ENCODE measurements at places on chromosomes 5 and 9.

DNA sequence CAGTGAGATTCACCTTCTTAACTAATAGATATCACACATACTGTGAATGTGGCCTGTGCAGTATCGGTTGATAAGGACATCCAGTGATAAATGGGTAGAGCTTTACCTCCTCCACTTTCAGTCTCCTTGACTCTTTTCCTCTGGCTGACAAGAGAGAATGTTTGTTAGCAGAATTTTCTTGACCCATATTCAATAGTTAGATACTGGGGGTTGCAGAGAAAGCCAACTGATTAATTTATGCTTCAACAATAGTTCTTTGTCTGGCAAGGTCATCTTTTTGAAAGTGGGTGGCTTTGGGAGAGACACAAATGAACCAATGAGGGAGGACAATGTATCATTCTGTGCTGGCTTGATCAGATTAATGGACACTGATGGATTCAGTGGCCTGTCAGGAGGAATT is 30.3 kb downstream of the TTC23L start:
- DNase-seq = no peak

DNA sequence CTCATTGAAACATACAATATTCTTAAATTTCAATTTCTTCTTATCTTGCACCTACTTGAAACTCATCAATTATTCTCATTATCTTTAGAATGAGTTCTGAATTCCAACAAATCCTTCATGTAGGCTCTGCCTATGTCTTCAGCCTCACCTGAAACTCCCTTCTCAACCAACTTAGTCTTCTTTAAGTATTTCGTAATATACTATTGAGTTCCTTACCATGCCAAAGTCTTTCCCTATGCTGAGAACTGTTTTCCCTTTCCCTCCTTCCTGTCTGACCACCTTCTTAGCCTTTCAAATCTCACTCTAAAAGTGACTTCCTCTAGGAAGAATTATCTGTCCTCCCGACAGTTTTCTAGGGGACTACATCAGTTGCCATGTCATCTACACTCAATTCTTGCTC is 50.9 kb upstream of the ZFAND5 start:
- no peak for DNase-seq

DNA sequence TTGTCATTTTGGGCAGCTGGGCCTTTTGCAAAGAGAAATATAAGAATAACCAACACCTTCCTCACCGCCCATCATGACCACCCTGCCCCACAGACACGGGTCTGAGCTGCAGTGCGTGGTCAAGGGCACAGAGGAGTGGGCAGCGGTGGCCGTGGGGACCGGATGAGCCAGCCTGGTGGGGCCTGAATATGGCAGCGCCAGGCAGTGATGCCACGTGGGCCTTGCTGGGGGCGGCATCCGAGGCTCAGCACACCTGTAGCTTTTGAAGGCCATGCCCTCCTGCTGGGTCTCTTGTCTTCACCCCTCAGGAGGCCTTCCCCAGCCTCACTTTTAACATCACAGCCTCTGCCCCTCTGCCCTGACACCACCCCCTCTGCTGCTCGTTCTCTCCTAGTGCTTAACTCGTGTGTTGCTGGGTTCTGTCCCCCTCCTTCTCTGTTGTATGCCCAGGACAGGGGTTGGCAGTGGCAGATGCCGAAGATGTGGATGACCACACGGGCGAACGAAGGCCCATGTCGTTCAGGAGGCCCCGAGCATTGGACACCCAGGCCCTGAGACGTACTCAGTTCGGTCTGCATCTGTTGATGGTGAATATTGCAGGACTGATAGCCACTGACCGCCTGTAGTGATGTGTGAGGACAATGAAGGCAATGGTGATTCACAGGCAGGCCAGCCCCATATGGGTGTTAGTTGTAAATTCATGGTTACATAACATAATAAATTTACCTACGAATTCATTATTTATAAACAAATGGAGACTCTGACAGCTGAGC is 46.0 kb downstream of the AHRR start:
- DNase-seq = no peak

DNA sequence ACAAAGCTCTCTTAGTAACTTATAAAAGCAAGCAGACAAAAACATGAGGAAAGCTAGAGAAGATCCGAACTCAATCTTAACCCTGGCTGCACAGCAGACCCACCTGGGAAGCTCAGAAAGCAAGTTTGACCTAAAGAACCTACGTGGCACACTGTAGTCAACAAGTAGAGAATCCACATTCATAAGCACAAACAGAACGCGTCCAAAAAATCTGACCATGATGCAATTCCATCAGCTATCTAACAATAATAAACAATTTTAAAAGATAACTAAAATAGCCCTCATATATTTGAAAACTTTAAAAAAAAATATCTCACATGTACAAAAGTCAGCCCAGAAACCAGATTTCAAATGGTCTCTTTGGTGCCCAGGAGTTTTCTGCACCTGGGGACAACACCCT is 4.6 kb downstream of the LMAN2 start:
- no peak for DNase-seq

- no peak for DNase-seq
Observed at GRCh38 chr5:171633776-171634470, 151.7 kb upstream of the SMIM23 start.
